ENCODE measurements at places on chromosomes 16 and 17.

DNA sequence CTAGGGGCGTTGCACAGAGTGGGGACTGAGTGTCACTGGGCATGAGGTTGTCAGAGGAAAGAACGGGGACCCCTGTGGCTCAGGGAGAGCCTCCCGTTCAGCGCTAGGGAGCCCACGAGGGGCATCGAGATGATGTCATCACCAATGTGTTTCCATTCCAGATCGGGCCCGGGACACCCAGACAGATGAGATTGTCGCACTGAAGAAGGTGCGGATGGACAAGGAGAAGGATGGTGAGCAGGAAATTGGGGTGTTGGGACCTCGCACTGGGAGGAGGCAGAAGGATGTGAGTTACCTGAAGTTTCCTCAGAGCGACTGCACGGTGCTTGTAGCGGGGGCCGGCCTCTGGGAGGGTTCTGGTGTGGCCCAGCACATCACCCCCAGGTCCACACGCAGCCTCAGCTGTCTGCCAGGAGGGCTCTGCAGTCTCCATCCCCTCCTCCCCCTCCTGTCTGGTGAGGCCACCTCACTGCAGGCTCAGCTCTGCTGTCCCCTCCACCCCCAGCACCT is 4.0 kb downstream of the CDK10 start:
- no peak for DNase-seq

DNA sequence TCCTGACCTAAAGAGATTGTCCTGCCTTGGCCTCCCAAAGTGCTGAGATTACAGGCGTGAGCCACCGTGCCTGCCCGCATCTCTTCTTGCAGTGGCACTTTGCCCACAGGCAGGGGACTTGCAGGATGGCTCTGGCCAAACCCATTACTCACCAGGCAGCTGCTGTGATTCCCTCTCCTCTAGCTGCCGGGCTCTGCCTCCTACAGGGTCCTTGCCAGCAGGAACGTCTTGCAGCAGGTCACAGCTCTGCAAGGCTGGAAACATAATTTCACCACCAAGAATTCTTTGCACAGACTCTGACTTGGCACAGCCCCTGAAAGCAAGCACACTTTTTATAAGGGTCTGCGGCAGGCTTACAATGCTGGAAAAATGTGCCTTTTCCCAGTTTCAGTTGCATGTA is 20.3 kb downstream of the COX4I1 start:
- no peak for DNase-seq

DNA sequence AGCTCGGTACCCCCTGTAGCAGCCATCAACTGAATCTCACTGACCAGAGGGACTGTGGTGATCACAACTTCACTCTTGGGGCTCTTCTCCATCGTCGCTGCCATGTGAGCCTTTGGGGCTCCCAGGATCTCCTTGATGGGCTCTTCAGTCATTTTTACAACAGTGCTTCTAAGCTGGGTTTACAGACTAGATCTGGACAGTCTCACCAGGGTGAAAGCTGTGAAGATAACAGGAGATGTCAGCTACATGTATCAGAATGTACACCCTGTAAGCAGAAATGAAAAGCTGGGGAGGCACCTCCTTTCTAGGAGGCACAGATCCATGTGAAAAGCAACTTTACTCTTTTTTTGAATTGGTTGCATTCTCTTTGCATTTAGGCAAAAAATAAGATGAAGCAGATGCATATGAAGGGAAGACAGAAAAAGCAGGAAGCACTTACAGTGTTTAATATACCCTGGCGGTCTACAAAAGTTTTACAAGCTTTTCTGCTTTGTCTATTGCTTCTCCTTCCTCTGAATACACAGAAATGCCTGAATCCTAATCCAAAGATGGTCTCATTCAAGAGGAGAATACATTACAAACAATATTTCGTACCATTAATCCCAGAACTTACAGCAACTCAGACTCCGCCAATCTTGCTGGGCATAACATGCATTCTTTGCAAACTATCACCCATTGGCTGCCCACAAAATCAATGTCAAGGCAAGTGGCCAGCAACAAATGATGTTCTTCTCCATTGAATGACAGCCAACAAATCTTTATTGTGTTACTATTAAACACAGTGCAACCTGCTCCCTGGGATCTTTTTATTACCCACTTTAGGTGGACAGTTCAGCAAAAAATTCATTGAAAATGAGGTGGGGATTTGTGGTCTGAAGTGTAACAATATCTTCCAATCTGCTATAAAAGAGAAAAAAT is 1.5 kb downstream of the TMEM100 start:
- no peak for DNase-seq

DNA sequence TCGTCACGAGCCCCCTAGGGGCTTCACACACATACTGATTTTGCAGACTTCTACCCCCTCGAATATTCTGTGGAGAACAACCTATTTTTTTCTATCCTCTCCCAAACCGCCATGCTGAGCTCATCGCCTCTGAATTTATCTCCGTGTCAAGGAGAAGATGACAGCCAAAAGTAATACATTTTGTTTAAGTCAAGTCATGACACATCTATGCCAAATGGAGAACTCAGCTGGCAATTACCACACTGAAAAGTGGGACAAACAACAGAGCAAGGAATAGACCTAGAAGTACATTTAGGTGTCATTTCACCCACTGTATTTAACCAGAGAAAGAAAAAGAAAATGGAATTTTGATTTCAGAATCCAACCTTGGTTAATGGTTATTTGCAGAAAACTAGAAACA is 260.2 kb downstream of the SLC39A11 start:
- DNase-seq, result no peak

DNA sequence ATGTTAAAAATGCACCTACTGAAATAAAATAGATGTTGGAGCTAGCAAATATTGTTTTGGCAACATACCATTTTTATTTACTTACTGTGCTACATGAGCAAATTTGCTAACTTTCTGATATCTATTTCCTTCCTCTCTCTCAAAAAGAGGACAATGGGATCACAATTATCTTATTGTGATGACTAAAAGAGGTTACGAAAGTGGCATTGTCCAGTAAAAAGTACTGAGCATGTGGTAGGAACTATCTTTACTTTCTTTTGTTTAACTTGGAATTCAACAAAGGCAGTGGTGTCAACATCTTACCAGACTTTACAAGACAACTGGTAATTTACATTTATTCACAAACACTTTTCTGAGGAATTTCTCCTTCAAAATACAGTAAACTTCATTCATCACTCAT is 1542.6 kb upstream of the CDH8 start:
- DNase-seq, result no peak

- DNase-seq, result no peak
Measured at GRCh38 chr17:30550512-30551273, 73.5 kb downstream of the GOSR1 start.

DNA sequence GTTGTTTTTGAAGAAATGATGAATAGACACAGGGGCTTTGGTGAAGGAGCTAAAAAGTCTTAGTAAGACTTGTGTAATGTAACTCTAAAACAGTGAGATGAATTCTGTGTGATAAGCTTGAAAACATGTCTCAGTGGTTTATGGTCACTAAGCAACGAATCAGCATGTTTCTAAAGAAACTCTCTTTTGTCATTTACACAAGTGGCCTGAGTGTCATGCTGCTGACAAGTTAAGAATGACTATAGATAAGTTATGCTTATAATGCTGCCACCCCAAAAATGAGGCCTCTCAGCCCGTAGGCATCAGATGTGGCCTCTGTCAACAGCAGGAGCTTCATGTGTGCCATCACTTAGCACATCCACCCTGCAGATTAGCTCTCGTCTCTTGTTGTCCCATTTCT is 8.7 kb downstream of the COX10 start:
- DNase-seq, result no peak

DNA sequence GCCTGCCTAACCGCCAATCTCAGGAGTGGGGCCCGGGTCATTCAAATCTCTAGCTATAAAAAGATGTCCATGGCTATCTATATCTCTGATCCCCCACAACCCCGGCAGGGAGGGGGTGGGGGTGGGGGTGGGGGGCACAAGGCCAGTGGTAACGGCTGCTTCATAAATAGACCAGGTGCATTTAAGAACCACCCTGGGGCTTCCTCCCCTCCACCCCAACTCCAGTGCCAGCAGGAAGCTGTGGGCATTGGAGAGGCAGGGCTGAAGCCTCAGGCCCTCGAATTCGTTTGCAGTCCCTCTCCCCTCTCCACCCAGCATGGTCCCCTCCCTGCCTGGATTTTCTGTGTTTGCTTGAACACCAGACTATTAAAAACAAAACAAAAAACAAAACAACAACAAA is 56.0 kb downstream of the RAP1GAP2 start:
- no peak for DNase-seq

DNA sequence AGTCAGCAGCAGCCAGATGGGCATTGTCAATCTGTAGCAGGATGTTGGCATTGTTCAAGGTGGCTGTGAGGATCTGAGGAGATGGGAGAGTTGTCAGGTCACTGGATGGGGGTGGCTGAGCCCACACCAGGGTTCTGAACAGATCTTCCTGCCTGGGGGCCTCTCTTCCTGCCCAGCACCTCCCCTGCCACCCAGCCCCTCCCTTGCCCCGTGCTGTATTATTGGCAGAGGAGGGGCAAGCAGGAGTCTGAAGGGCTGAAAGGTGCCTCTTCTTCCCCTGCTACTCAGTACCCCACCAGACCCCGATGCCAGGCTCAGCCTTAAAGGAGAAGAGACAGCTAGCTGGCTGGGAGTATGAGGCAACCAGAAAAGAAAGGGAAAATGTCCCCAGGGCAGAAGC is 93.0 kb downstream of the GOSR1 start:
- no peak for DNase-seq

DNA sequence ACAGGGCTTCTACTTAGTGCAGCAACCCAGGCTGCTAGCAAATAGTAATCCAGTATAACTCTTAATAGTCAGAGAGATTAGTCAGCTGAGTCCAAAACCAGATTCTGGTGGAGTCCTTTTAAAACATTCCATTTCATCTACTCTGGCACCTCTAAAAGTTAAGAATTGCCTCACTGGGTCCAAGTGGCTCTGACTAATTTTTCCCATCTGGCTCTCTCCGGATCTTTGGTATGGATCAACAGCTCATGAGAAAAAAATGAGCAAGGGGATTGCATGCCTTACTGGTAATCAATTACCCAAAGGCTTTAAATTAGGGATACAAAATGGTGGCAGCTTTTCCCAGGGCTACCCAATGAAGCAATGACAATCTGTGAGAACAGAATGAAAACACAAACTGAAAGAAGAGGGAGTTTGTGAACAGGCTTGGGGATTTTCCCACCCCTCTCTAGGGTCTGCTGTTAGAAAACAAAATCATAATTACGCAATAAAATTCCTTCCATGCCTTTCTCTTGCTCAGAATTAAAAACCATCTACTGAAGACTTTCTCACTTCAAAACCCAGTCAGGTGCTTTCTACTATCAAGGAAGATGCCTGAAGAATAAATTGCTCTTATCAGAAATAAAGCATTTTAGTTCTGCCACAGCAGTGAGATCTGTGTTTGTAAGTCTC is 84.6 kb upstream of the PMFBP1 start:
- DNase-seq, result no peak

- DNase-seq, result no peak
Measured at GRCh38 chr17:40352237-40352778, 12.2 kb downstream of the GJD3 start.

GRCh38 chr16:48317026-48317425 is 68.2 kb downstream of the SIAH1 start:
- DNase-seq, result no peak

DNA sequence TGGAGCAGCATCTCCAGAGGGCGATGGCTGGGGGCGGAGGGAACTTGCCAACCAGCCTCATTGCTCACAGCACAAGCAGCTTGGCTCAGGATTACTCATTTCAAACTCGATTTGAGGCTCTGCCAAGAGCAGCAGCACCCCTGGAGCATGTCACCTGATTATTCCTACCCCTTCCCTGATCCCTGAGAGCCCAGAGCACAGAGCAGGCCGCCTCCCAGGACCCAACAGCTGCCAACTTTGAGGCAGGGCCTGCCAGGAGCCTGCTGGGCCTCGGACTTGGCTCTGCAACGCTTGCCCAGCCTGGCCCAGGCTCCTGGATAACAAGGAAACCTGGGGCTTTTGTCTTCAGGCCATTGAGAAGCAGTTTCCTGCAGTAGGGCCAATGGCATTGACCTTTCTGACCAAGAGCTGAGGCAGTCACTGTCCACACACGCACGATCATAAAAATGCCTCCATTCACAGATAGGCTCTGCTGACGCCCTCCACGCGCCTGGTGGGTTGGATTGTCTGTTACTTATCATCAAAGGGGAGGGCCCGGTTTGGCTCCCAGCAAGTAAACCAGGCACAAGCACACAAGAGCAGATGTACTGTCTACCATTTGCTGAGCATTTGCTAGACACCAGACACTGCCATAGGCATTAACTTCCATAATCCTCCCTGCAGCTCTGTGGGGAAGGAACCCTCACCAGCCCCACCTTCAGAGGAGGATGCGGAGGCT is 406.6 kb upstream of the EEF2KMT start:
- DNase-seq, result no peak

- no peak for DNase-seq
Measured at GRCh38 chr17:48954300-48954755, 9.7 kb upstream of the SNF8 start.
